ENCODE measurements at places on chromosomes 5 and 9.
A peak's percentile ranks its signal among the peaks of the same experiment; 100 is the strongest.

DNA sequence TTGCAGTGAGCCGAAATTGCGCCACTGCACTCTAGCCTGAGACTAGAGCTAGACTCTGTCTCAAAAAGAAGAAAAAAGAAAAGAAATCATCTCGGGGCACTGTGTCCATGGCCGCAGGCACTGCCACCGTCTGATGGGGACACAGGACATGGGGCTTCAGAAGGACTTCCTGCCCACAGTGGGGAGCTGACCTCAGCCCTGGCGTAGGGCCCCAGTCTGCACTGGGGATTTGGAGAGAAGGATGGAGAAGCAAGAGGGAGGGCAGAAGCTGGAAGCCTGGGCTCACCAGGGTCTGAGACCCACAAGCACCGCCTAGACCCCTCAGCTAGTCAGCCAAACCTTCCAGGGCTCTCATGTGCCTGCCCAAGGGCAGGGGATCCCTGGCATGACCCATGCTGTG lies 4.1 kb upstream of the SARDH start:
- no peak for DNase-seq

GRCh38 chr5:141560725-141561483 lies 57.9 kb downstream of the DIAPH1 start:
- DNase-seq, result no peak

DNA sequence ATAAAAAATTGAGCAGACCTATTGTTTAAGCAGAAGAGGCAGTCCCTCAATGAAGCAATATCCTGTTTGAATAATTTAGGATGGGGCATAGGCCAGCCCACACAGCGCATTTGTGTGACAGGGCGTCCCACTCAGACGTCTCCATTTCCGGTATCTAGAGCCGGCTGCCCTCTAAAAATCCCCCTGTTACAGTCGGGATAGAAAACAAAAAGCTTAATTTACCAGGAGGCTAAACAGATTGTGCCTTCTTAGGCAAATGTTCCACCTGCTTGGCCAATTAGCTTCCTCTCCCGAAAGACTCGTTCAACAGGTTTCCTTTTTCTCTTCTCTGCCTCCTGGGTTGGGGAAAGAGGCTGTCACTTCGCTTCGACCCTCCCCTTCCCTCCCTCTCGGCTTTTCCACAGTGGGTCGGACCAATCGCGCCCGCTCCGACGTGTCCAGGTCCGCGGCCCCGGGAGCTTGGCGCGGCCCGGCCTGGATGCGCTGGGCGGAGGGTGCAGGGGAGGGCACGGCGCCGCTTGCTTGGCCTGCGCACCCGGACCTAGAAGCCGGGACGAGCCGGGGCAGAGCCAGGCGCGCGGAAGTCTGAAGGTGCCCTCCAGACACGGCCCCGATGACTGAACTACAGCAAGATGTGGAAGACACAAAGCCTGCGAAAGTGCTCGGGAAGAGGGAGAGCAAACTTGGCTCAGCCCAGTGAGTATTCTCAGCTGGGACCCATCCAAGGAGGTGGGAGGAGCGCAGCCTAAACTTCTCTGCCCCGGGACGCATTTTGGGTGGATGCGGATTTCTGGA lies at the start of gene GRAMD2B:
TSS of gene GRAMD2B (plus strand) at position 416 of the 795 bp plus-strand sequence. CDS start at position 614, 198 bp downstream.
- peak; percentile 41 for DNase-seq

DNA sequence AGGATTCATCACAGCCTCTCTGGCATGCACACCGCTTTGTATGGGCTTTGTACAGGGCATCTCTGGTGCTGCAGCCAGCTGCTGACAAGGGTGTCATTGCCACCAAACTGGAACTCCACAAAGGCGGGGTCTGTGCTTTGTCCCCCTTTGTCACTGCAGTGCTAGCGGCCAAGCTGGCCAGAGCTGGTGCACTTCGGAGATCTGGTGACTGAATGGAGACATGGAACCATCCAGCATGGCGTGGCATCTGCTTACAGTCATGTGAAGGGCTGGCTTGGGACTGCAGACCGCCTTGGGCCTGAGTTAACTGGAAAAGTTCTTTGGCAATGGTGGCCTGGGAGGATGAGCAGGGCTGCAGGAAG lies 18.7 kb upstream of the COL5A1 start:
- no peak for DNase-seq

- DNase-seq, result no peak
Measured at GRCh38 chr9:98640394-98640793, 68.3 kb downstream of the GABBR2 start.

GRCh38 chr5:83253720-83254119 lies 176.4 kb downstream of the XRCC4 start:
- no peak for DNase-seq

GRCh38 chr9:90702441-90702955 lies 59.9 kb upstream of the DIRAS2 start:
- DNase-seq, result no peak

DNA sequence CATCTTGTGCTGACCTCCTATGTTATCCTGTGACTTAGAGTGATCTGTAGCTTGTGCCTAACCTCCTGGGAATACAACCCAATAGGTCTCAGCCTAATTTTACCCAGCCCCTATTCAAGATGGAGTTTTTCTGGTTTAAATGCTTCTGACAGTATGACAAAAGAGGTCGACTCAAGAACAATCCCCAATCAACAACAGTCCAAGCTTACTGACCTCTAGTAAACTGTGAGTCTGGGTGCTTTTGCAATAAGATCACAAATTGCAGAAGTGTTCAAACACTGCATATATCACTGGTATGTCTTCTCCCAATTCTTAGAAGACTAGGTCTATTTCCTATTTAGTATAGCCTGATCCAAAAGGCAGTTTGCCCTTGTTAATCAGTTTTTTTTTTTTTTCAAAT lies 323.5 kb upstream of the PTGER4 start:
- no peak for DNase-seq

All from activated T-helper 1 cell treated with anti-CD3 and anti-CD28 coated beads, Interleukin-2, amount 50 U/mL, for 16 hours (primary cell).